NCI-H526 treated with DMSO at 0.1 percent for 48 hours (cell line): ENCODE measurements at places on chromosomes 2 and 18.

DNA sequence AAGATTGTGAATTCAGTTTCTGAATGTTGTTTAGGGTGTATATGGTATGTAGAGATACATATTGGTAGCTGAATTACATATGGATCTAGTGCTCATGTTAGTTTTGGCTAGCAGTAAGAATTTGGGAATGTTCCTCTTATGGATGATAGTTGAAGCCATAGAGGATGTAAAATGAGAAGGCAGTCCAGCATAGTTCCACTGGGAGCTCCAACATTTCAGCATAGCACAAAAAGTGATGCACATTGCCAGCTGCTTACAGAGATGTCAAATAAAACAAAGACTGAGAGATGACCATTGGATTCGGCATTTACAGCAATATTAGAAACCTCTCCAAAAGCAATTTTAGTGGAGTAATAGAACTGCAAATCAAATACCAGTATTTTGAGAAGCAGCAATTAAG is 77.4 kb downstream of the EML4 start:
- DNase-seq, result no peak

DNA sequence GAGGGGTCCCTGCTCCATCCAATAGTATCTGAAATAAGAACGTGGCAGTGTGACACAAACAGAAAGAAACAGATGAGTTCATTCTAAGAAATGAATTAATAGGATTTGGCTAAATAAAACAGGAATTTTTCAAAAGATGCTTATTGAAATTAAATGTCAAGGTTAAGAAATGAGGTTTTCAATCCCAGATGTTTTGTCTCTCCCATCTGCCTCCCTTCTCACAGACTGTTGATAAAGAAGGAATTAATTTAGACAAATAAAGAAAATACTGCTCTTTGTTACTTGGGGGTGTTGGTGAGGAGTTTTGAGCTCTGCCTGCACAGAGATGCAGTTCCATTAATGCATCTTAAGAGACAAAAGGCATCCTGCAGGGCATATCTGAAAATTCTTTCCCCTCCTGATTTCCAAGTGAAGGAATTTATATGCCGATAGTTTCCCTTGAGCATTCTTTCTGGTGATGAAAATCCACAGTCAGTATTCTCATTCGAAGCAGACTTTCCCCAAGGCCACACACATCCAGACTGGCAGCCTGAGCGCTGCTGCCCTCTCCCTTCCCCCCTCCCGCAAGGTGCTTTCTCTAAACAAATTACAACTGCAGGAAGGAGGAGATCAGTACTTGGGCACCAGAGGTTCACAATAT is 385.4 kb upstream of the RND3 start:
- DNase-seq, result peak; percentile 4

GRCh38 chr2:201362396-201362795 is 5.3 kb upstream of the FLACC1 start:
- no peak for DNase-seq

- no peak for DNase-seq
Measured at GRCh38 chr2:222830164-222830563, 30.7 kb upstream of the ACSL3 start.

DNA sequence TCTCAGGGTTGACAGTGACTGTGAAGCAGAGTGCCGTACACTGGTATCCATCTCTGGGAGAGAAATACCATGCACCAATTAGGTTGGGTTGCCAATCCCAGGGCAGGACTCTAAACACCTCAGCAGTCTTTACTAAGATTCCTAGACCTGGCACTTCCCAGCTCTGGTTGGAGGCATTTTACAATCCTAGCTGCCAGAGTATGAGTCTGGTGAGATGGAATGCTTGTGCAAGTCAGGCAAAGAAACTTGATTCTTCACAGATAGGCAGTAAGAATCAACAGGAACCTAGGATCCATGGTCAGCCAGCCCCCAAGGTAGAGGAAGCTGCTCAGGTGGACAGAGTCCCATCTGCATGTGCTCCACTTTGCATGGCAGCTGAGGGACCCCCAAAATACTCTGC is 6.0 kb upstream of the UGT1A5 start:
- DNase-seq, result no peak

- no peak for DNase-seq
Measured at GRCh38 chr2:172740856-172741255, 5.2 kb downstream of the RAPGEF4 start.

DNA sequence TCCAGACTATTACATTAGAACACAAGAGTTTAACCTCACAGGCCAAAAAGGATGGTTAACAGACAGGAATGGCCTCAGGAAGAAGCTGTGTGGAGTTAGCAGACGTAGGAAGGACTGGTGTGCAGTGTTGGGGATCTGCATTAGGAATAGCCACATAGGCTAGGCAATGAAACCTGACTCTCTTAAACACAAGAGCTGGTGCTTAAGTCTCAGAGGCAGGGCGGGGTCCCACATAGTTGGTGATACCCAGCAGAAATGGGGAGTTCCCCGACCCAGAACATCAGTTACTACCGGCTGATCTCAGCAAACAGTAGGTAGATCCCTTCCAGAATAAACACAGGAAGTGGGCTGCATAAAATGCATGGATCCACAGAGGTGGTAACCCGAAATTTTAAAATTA is 64.1 kb downstream of the CCDC93 start:
- no peak for DNase-seq

DNA sequence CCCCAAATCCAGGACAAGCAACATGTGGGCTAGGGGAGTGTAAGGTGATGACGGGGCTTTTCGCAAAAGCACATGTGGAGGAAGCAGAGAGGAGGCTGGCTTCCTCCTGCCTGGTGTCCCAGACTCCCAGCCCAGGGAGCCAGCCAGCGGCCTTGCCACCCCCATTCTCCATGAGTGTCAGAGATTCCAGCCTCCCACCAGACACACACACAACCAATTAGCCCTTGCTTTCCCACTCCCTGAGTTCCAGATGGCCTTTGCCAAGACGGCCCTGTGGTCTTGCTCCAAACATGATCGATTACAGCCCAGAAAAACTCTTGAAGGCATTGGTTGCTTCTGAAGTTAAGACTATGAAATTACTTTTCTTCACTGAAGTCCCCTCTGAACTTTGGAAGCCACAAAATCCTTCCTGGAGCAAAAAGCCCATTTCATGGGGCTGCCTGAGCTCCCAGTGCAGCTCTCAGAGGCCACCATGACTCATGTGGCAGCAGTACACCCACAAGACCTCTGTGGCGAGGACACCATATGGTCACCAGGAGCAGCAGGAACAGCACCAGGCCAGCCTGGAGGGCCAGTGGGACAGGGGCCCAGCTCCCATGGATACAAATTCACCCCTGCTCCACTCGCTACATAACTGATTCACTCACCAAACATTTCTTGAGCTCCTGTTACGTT is 69.1 kb upstream of the PID1 start:
- no peak for DNase-seq

GRCh38 chr2:175854665-175855064 is 147.4 kb downstream of the LNPK start:
- DNase-seq, result no peak

- no peak for DNase-seq
Measured at GRCh38 chr2:203412546-203413331, 84.5 kb downstream of the ABI2 start.

GRCh38 chr18:44680273-44681075 is at the start of gene SETBP1:
Gene SETBP1 (plus strand): TSS chr18:44680888. CDS start chr18:44701347, 20,459 bp downstream.
- DNase-seq, result peak; percentile 38

DNA sequence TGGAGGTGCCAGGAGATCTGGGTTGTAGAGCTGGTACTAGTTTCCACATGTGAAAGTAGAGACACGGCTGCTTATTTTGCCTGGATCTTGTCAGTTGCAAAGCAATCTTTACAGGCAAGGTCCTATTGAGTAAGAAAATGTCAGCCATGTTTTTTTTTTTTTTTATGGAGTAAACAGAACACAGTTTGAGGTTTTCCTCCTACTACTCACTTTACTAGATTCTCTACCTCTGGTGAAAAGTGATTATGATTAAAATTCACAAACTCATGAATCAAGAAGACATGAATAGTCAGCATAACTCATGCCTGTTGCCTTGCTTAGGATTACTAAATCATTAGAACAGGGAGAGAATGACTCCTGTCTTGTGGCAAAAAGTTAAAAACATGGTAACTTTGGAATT is 70.1 kb upstream of the PNPT1 start:
- DNase-seq, result no peak

GRCh38 chr2:234399451-234400246 is 97.2 kb downstream of the ARL4C start:
- DNase-seq, result no peak

GRCh38 chr2:235011607-235011928 is 59.8 kb downstream of the SH3BP4 start:
- DNase-seq, result no peak

GRCh38 chr2:440403-440740 is 152.5 kb upstream of the ALKAL2 start:
- DNase-seq, result no peak

DNA sequence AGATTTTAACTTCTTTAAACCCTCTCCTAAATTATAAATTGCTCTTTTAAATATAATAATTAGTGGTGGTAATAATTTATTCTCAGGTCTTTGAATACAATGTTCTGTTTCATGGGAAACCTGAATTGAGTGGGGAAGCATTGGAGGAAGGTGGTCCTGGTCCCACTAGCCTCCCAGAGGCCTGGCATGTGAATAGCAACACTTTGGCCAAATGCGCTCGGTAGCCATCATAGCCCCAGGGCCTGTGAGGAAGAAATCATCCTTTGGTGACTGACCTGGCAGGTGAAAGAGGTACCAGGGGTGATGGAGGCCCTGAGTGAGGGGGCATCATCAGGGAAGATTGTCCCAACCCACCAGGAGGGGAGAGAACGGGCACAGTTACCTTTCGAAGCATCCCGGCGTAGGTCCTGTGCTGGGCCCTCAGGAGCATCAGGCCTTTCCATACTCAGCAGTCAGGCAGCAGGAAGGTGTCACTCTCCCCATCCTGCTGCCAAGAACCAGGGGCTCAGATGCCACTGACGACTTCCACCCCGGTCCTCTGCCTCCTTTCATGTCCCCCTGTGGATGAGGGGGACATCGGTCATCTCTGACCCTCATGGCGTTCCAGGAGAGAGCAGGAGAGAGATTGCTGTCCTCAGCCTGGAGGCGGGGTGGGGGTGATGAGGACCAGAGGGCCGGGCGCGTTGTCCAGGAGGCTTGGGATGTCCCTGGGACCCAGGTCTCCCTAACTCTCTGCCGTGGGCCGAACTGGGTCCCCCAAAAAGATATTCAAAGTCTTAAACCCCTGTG is 78.6 kb upstream of the HPCAL1 start:
- no peak for DNase-seq

GRCh38 chr2:45178854-45179253 is 169.6 kb upstream of the SIX2 start:
- DNase-seq, result no peak

- DNase-seq, result no peak
Measured at GRCh38 chr2:41409328-41409727, 638.5 kb upstream of the PKDCC start.

DNA sequence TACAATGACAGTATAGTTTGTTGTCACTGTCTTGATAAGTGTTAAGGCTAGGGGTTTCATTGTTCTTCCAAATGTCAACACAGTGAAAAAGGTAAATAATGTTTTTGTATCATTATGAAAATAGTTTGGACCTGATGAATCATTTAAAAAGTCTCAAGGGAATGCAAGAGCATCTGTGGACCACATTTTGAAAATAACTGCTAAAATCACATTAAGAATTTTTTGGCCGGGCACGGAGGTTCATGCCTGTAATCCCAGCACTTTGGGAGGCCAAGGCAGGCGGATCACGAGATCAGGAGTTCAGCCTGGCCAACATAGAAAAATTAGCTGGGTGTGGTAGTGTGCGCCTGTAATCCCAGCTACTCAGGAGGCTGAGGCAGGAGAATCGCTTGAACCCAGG is 10.3 kb downstream of the SCN1A start:
- DNase-seq, result no peak

DNA sequence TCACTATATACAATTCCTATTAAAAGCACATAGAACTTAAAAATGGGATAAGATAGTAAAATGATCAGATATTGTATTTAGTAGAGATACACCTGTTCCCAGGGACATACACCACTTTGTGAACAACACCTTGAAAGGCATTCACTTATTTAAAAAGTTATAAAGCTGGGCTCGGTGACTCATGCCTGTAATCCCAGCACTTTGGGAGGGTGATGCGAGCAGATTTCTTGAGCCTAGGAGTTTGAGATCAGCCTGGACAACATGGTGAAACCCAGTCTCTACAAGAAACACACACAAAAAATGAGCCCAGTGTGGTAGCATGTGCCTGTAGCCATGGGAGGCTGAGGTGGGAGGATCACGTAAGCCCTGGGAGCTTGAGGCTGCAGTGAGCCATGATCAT is 90.9 kb downstream of the RAPGEF4 start:
- DNase-seq, result no peak

DNA sequence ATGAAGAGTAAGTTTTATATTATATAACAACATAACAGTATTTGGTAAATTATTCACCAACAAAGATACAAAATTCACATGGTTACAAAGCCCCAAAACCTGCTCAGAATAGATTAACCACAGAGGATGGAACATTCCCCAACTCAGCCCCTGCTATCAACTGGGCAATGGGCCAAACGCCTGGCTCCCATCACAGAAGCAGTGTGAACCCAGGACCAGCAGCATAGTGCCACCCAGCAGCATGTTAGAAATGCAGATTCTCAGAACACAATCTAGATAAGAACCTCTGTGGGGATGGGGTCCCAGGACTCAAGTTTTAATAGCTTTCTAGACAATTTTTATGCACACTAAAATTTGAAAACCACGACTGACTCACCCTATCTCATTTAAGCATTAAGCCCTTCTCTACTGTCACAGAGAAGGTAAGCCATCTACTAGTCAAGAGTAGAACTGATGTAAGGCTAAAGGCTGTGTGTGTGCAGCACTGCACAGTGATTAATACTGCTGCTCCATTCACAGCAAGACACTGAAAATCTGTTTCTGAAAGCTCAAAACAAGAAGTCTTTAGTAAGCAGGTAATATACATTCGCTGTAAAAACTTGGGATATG is 15.2 kb downstream of the AFG3L2 start:
- no peak for DNase-seq

- DNase-seq, result no peak
Measured at GRCh38 chr2:211860224-211860623, 678.4 kb downstream of the ERBB4 start.

GRCh38 chr2:122883849-122884248 is 1128.4 kb downstream of the TSN start:
- DNase-seq, result no peak

DNA sequence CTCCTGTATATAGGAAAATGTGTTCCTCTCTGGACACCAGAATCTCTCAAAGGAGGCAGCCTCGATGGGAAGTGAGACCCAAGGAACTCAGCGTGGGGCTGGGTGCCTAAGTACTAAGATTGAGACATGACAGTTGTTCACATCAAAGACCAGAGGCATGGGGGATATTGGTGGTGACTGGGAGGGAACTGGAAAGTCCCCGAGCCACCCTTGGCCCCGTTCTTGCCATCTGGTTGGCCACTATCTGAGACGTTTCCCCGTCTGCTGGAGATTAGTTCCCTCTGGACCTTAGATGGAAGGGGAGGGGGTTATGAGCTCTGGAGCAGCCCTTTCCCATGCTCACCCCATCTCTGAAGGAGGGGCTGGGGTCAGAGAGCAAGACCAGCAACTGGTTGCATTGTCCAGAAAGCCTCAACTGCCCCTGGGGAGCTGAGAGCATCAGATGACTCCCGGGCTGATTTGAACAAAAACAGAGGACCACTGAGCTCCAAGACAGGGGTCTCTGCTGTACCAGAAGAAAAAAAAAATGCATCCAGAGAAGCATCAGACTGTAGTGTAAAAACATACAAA is 11.8 kb downstream of the FBLN7 start:
- no peak for DNase-seq
